ENCODE measurements at places on chromosomes 2 and 18.

GRCh38 chr2:67565761-67566160, 168.6 kb downstream of the ETAA1 start:
- DNase-seq, result no peak

- DNase-seq, result peak; percentile 41
These were observed 401.2 kb downstream of the GALR1 start for GRCh38 chr18:77650799-77651385.

- DNase-seq, result peak; percentile 62
These were observed 41.6 kb downstream of the LBH start for GRCh38 chr2:30272761-30273573.

GRCh38 chr2:118121101-118121500, 32.8 kb downstream of the INSIG2 start:
- DNase-seq, result no peak

DNA sequence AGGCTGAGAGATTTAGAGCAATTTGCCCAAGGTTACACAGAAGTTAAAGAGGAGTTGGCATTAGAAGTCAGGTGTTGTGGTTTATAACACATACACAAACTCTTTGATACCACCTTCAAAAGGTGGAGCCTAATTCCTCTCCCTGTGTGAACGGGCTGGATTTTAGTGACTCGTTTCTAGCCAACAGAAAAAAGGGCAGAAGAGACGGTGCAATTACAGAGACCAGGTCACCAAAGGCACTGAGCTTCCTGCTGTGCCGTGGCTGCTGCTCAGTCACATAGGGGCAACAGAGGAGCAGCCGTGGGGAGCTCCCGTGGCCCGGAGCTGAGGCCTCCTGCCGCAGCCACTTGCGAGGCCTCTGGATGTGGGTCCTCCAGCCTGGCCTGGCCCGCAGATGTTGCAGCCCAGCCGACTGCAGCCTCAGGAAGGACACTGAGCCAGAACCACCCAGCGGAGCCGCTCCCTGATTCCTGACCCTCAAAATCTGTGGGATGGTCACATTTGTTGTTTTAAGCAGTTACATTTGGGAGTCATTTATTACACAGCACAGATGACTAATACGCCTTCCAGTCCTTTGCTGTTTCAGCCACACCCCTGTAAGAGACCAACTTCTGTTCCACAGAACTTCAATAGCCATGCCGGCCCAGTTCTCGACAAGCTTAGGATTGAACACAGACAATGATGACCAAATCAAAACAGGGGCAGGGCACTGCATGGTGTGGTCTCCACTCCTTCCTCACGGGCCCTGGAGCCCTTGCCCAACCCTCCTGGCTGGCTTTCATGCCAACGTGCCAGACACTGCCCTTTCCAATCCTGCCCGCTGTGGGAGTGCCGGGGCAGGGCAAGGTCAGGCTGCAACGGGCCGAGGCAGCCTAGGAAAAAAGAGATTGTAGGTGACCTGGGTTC, 17.1 kb downstream of the EDAR start:
- DNase-seq, result no peak

DNA sequence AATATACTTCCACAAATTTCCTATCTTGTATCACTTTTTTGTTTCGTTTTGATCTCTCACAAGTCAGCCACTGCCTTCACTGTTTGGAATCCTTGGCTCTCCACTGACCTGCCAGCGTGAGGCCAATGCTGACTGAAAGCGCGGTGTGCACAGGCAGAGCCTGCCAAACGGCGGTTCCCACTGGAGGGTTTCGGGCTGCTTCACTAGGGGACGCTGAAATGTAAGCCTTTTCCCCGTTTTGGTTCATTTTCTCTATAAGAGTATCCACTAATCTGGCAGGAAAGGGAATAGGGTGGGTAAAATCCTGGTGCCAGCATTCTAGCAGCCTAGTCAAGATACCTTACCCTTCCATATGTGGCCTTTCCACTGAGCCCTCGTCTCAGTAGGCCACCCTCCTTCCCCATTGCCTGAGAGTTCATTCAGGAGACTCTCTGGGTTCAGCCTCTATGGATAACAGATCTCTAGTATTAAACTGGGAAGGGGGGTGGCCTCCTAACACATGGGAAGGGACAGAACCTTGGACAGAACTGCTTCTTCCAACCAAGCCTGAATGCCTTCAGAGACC, 91.5 kb downstream of the DYM start:
- no peak for DNase-seq

- no peak for DNase-seq
These were observed 36.8 kb downstream of the GPC1 start for GRCh38 chr2:240472078-240472790.

DNA sequence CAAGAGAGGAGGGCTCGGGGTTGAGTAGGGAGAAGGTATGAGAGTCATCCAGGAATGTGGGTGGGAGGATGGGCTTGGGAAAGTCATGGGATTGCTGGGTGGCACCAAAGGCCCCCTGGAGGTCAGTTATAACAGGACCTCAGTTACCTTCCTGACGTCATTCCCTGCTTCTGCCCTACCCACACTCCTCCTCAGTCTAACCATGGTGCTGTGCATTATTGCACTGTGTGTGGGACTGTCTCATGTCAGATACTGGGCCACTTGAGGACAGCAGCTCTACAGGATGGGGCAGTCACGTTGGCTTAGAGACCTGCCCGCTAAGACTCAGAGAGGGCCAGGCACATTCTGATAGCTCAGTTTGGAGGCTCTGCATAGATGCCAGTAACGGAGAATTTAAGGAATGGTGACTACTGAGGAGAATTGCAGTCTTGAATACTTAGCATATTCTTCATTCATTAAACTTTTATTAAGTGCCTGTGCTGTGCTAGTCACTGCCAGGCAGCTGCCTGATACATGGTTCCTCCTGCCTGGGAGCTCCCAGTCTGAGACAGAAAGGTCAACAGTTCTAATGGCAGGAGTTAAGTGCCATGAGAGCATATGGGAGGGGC, 90.5 kb downstream of the LAMA3 start:
- no peak for DNase-seq

- no peak for DNase-seq
These were observed 133.5 kb downstream of the RPIA start for GRCh38 chr2:88824951-88825350.

DNA sequence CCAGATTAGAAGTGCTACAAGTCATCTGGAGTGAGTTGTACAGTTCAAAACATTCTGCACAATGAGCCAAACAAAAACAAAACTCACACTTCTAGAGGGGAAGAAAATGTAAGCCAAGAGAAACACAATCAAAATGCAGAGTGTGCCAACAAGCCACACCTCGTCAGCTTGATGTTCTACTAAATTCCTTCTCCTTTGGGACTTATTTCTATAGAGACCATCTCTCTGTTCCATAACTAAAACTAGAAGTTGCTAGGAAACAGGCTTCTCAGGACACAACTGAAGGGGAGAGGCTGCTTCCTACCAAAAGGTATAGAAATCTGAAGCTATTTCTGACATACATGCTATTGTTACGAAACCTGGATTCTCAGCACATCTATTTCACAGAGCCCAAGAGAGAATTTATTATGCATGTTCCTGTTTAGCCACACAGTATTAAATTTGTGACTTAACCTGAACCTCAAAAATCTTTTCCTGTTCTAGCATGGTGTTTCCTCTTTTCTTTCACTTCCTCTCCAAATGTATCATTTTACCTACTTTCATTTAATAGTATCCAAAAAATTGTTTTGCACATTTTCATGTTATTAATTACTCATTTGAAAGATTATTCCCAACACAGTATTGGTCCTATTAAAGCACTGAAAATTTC, 211.4 kb upstream of the CCDC150 start:
- DNase-seq, result no peak

DNA sequence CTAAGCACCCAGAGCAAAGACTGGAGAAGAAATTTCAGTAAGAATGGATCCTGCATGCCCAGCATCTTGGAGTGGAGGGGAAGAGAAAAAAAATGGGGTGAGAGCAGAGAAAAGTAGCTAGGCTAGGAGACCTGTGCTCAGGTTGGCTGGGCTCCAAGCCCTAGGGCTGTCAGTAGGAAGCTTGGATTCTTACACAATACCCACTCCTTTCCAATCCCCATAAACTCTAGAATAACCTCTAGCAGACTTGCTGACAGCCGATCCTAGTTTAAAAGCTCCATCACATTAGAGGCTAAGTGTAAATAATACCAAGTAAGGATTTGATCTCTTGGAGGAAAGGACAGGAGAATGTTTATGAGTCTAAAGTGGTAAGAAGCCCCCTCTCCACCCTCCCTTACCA, 46.2 kb upstream of the NABP1 start:
- DNase-seq, result no peak

GRCh38 chr2:177398290-177398683, 5.7 kb downstream of the AGPS start:
- no peak for DNase-seq

- DNase-seq, result no peak
These were observed 136.2 kb downstream of the TMEM247 start for GRCh38 chr2:46615555-46615954.

DNA sequence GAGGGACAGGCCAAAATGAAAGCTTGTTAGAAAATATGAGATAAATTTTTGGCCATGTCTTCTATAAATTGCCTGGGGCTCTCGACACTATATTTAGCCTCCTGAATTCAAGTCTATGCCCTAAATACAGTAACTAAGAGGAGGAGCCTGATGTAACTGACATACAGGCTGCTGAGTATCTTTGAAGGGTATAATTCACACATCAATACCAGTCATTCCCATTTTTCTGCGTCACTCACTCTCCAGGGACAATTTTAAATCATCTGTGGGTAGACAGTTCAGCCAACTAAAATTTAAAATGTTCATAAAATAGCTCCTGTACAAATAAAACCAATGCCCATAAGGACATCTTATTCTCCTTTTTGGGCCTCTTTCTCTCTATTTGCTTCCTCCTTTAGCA, 105.9 kb downstream of the AP1S3 start:
- no peak for DNase-seq

DNA sequence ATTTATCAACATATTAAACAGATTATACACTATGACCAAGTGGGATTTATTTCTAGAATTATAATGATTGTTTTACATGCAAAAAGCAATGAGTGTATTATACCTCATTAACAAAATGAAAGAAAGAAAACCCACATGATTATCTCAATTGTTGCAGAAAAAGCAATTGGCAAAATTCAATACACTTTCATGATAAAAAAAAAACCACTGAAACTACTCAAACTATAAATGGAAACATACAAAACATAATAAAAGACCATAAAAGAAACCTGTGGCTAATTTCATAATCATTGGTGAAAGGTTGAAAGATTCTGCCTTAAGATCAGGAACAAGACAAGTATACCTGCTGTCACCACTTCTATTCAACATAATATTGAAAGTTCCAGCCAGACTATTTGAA, 325.9 kb downstream of the AKAIN1 start:
- no peak for DNase-seq
